ENCODE measurements at places on chromosomes 11 and 22.

DNA sequence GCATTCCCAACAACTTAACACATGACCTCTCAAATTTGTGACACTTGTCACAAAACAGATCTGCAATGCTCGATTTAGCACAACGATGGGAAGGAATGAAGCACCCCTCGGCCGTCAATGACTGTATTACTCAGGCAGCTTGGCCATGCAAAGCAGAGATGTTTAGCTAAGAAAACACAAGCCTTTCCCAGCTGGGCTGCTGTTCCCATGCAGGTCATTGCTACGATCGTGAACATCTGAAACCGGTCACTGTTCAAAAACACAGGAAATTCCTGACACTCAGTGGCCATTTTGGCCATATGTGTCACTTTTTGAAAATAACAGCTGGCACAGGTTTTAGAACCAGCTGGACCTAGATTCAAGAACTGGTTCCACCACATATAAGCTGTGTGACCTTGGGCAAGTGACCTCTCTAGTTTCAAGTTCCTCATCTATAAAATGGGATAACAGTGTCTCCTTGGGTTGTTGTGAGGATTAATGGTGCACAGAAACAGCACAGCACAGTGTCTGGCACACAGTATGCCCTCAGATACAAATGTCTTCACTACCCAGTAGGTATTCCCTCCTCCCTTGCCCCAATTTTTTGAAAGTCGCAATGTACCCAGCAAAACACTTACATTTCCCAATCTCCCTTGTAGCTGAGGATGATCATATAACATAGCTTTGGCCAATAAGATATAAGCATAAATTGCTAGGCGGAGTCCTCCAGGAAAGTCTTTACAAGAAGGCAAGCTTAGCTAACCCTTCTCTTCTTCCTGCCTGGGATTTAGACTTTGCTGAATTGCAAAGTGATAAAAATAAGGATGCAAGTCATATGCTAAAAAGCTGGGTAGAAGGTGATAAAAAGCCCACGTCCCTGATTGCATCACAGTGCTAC lies 93.1 kb downstream of the C11orf58 start:
- no peak for DNase-seq

DNA sequence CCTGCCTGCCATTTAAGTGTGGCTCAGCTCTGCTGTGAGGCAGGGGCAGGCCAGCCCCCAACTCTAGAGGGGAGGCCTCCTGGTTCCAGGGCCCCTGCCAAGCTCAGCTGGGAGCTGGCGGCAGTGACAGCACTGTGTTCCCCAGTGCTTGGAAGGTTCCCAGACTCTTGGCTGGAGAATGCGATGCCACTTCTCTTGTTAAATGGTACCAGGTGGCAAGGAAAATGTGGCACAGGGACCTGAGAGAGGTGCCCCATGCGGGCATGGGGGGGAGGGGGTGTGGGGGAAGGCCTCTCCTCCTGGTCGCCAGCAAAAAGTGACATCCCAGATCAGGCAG lies 8.4 kb upstream of the TNFRSF13C start:
- no peak for DNase-seq

- no peak for DNase-seq
These were observed 13.1 kb upstream of the LYVE1 start for GRCh38 chr11:10581481-10582019.

- DNase-seq: no peak
These were observed 36.9 kb downstream of the CAT start for GRCh38 chr11:34475656-34476055.

- no peak for DNase-seq
These were observed 224.4 kb upstream of the MTNR1B start for GRCh38 chr11:92744929-92745585.

DNA sequence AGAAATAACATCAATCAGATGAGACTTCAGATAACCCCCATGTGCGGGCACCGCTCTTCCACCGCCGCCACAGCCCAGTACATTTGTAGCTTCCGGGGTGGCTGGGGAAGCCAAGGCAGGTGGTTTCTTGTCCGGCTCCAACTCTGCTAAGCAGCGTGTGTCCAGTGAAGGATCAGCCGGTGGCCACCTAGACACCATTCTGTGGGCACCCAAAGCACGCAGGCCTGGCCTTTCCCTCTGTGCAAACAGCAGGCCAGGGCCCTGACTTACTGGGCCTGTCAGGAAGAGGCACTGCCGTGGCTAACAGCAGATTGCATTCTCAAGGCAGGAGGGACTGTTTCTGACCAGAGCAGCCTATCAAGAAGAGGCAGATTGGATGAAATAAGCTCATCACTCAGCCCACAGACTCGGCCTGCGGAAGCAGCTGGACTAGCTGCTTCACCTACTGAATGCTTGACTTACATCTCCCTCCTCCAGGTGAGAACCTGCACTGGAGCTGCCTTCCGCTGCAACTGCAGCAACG lies 74.8 kb downstream of the ETS1 start:
- DNase-seq: no peak

- DNase-seq: no peak
These were observed 37.8 kb downstream of the PPP6R3 start for GRCh38 chr11:68498321-68498720.

- DNase-seq: no peak
These were observed 50.9 kb downstream of the RPS6KA4 start for GRCh38 chr11:64409707-64410403.

GRCh38 chr22:45263463-45264269 lies 21.1 kb upstream of the UPK3A start:
- no peak for DNase-seq

DNA sequence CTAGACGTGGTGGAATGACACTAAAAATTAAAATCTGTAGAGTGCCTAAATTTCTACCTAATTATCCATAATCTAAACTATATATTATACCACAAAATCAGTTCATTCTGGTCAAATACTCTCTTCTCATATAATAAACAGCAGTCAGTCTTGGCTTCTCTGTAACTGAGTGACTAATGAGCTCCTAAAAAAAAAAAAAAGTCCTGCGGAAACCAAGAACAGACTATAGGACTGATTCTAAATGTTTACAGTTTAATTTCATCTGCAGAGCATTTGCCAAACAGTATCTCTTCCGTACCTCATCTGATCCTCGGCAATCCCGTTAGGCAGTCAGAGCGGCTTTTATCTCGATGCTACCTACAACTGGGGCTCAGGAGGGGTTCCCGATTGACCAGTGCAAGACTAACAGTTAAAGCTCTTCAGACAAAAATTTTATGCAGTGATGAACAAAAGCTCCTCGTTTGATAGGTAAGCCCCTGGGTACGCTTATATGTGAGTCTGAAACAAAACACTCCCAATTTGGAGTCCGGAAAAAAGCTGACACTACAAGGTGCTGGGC lies 686 bp downstream of the KIF18A start:
- DNase-seq: no peak

DNA sequence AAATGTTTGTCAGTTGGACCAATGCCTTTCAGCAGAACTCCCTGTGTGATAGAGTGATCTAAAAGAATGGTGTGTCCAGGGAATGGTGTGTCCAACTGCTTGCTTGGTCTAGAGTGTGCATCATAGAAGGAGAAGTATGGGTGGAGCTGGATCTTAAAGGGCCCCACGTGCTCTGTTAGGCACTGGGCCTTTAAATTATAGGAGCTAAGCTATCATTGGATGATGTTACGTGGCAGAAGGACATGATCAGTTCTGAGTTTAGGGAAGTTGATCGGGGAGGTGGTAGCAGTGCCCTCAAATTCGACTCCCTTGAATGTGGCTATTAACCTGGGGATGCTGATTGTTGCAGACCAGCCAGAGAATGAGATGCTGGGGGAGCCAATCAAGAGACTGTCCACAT lies 16.4 kb downstream of the STX3 start:
- no peak for DNase-seq

DNA sequence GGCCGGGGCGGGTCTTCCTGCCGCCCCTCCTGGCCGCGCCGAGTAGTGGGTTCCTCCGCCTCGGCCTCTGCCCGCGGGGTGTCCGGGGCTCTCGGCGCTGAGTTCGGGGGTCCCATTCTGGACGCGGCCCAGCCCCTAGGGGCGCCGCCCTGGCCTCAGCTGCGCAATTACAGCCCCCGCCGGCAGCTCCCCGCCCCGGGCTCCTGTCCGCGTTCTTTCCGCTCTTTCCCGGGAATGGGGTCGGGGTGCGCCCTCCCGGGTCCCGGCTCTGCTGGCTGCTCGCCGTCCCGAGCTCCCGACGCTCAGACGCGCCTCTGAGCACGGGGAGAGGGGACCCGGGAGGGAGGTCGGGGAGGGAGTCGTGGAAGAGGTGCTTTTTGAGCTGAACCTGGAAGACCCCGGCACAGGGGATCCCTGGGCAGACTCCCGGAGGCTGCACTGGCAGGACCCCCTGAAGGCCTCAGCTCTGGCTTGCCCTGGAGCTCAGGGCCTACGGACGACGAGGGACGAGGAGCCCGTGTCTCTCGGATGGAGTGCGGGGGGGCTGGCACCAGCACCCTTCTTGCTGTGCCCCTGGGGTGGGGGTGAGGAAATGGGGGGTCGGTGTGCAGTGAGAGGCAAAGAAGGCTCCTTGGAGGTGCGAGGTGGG lies 558 bp downstream of the TSPAN4 start:
- DNase-seq: no peak

GRCh38 chr22:22897091-22897490 lies 9.5 kb downstream of the IGLL5 start:
- DNase-seq: no peak

DNA sequence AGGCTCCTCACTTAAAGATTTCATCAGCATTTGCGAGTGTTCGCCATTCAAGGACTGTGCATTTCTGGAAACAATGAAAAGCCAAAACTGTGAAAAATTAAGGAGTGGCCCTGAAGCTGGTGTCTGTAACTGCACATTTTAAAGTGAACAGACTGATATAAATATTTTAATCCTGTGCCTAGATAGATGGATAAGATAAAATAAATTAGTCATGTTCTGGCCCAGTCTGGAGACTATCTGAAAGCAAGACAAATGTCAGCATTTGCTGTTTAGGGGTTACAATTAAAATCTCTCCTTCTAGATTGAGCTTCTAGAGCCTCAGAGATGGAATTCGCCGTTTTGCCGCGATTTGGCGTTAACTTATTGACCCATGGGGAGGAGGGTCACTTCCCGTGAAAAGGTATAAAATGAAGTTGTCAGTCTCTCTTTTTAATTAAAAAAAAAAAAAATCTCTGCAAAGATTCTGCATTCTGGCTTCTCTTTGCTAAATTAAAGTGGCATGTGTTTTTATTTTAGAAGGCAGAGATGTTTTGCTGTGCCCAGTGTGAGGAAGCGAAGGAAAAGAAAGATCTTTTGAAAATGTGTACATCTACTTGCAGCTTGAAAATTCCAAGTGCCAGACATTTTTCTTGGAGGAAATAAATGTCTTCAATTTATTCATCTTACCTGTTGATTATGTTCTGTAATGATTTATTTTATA lies 79.7 kb upstream of the WNT7B start:
- no peak for DNase-seq

GRCh38 chr11:117826832-117827231 lies 2.3 kb upstream of the FXYD2 start:
- no peak for DNase-seq

GRCh38 chr11:110571081-110571720 lies 141.0 kb downstream of the ARHGAP20 start:
- no peak for DNase-seq

DNA sequence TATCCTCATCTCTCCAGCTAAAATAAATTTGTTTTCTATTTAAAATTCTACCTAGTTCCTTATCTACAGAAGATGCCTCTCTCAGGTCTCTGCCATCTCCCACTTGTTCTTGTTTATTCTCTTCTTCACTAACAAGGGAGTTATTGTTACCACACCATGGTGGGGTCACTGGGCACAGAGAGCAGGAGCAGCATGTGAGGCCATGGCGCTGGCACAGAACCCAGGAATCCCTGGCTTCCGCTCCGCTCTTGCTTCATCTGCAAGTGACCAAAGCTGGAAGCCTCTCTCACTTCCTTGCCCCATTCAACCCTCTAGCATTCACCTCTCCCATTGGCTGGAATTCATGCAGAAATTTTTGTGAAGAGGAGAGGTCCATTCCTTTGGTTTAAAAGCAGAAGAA lies 190.7 kb upstream of the NCAM1 start:
- no peak for DNase-seq

- no peak for DNase-seq
These were observed 13.5 kb upstream of the SORL1-AS1 start for GRCh38 chr11:121466063-121466794.

- no peak for DNase-seq
These were observed 592 bp upstream of the CTSC start for GRCh38 chr11:88337987-88338668.

DNA sequence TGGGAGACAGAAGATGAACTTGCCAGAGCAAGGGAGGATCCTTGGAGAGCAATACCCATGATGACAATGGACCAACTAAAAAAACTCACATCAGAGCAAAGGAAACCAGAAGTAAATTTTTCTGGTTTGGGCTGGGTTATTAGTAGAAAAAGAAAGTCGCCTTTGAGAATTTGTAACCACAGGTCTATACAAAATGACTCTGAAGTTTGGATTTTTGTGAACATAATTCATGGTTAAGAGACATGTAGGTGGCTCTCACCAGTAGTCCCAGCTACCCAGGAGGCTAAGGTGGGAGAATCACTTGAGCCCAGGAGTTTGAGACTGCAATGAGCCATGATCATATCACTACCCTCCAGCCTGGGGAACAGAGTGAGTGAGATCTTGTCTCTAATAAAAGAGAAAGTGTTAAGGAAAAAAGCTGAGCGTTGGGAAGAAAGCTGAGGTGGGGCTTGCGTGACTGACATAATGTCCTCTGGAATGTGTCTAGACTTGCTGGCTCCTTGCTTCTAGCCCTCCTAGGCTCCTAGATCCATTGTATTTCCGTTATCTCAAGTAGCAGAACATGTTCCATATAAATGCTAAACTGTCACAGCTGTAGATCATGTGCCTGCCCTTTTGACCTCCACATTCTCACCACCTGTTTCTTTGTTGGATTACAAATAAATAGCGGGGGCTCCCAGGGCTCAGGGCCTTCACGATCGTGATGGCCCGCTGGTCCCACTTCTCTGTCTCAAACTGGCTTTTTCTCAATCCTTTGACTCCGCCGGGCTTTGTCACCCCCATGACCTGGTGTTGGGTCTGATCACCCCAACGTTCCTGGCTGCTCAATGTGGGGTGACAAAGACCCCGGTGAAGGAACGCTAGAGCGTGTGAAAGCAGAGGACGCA lies 56.2 kb upstream of the SC5D start:
- no peak for DNase-seq

GRCh38 chr11:111370270-111370901 lies 8.7 kb downstream of the POU2AF1 start:
- DNase-seq: no peak

DNA sequence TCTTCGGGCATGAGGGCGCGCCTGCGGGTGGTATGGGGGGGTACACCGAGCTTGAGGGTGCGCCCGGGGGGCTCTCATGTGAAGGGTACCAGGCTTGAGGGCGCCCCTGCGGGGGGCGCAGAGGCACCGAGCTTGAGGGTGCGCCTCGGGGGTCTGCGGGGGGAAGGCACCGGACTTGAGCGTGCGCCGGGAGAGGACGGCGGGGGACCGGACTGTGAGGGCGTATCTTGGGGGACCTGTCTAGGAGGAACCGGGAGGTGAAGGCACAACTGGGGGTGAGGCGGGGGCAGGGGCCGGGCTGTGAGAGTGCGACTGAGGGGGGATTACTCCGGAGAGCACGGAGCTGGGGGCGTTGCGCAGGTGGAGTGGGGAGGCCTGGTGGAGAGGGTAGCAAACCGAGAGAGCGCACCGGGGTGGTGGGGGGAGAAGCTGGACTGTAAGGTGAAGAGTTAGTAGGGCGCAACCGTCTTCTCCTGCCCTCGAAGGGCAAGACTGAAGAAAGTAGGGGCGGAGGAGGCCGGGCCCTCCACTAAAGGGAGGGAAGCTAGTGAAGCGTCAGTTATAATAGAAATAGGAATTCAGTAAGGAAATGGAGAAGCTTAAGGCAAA lies 1.1 kb upstream of the DDX6 start:
- no peak for DNase-seq

Measured in esophagus squamous epithelium (tissue), 5 donors.